Stimulated activated CD8-positive, alpha-beta memory T cell treated with anti-CD3 and anti-CD28 coated beads, Interleukin-7, amount 100 ng/mL, for 4 hours (primary cell): ENCODE measurements at places on chromosomes 3 and 15.

DNA sequence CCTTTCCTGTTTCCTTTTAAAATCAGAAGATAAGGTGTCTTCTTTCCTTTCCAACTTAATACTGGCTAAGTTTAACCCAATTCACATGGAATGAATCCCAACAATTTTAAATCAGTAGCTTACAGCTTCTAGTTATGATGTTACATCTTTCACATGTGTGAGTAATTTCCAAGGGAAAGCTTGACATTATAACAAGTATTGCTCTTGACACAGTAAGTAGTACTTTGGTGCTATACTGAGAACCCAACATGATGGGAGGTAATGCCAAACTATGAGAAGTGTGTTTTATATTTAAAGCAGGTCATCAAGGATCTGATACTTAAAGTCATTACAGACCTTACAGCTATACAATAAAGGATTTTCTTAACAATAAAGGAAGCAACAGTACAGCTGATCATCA, 29.1 kb downstream of the RABL3 start:
- no peak for DNase-seq

DNA sequence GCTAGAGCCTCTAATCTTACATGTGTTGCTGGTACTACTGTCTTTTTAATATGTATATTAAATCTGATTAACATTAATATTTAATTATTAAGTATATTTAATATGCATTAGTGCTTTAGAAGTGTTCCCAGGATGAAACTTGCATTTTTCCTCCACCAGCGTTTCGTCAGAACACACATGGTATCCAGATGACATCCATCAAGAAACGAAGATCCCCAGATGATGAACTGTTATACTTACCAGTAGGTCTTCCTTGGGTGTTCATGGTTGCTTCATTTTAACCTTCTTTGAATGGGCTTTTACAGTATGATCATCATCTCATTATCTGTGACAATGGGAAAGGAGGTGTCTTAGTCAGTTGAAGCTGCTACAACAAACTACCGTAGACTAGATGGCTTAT, 238.0 kb downstream of the TP63 start:
- DNase-seq, result no peak

DNA sequence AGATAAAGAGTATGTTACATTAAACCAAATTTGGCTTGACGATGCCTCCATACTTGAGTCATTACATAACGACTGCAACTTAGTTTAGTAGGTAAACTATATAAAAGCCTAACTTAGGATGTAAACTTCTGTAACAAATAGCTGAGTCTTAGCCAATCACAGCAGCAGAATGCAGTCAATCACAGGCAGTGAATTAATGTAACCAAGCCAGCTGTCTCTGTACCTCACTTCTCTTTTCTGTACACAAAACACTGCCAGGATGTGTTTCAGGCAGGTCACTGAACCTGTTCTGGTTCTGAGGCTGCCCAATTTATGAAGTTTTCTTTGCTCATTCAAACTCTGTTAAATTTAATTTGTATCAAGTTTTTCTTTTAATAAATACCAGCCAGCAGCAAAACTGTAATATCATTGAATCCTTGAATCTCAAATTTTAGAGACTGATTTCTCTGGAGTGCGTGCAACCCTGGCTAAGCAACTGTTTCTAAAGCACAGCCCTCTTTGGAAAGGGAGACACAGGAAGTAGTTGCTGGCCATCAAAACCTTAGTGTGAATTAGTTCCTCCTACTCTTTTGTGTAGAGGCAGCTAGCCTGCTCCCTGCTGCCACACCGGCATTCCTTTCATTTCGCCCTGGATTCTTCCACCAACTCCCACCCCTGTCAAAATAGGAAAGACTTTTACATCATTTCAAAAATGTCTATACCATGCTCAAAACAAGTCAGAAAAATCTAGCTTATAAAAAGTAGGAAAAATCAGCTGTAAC, 15.2 kb downstream of the RFTN1 start:
- DNase-seq, result no peak

- no peak for DNase-seq
Measured at GRCh38 chr3:174907027-174907426, 47.9 kb downstream of the NAALADL2 start.

- no peak for DNase-seq
Measured at GRCh38 chr3:141816958-141817357, 53.8 kb downstream of the GRK7 start.

- DNase-seq, result no peak
Measured at GRCh38 chr15:101613130-101614000, 38.8 kb downstream of the TM2D3 start.

DNA sequence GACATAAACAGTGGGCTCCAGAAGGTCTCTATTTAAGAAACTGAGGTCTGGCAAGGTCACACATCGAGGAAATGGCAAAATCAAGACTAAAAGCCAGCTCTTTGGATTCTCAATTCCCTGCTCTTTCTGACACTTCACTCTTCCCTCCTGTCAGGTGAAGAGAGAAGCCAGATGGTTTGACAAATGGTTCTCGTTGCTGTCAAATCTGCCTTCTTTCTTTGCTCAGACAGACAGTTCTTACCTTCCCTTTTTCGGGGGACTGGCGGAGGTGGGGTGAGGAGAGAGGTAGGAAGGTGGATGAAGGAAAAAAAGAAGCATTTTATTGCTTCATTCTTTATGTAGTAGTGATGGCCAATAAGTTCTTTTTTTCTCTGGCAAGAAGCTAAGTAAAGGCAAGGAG, 133.4 kb downstream of the LPP start:
- no peak for DNase-seq
